ENCODE measurements at places on chromosomes 4 and X.
A peak's percentile ranks its signal among the peaks of the same experiment; 100 is the strongest.

DNA sequence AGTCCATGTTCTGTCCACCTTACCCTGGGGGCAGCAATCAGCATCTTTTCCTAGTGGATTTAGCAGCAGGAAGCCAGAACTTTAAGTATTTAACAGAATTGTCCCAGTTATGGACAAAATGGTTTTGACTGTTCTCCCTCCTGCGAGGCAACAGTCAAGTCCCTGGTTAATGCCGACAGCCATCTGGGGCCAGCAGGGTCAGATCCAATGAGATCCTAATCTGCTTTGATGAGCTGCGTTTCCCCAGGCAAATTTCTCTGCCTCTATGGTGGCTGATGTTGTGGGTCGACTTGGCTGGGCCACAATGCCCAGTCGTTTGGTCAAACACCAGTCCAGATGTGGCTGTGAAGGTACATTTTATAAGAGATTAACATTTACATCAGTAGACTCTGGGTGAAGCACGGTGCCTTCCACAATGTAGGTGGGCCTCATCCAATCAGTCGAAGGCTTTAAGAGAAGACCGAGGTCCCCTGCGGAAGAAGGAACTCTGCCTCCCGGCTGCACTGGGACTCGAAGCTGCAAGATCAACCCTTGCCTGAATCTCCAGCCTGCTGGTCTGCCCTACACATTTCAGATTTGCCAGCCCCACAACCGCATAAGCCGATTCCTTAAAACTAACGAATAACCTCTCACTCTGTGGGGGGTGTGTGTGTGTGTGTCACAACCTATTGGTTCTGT is 89.0 kb upstream of the C4orf50 start:
- no peak for DNase-seq

GRCh38 chr4:74120086-74120485 is 21.1 kb upstream of the CXCL2 start:
- no peak for DNase-seq

DNA sequence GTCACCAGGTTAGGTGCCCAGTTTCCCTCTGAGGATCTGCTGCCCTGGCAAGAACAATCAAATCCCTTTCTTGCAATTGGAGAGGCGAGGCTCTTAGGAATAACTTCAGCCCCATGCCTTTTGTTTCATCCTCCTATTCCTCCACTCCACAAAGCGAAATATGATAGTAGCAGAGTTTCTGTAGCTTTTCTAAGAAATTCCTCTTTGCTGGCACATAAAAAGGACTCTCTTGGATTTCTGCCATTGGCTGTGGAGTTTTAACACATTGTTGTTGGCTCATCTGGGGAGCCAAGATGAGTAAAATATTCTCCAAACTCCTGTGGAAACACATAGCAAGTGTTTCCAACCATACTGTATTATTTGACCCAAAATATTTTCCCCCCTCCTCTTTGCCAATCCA is 11.0 kb upstream of the ADGRG2 start:
- no peak for DNase-seq

- DNase-seq: no peak
These were observed 13.1 kb downstream of the TCEAL7 start for GRCh38 chrX:103343105-103343504.

GRCh38 chr4:2804449-2804972 is 11.6 kb downstream of the SH3BP2 start:
- no peak for DNase-seq

DNA sequence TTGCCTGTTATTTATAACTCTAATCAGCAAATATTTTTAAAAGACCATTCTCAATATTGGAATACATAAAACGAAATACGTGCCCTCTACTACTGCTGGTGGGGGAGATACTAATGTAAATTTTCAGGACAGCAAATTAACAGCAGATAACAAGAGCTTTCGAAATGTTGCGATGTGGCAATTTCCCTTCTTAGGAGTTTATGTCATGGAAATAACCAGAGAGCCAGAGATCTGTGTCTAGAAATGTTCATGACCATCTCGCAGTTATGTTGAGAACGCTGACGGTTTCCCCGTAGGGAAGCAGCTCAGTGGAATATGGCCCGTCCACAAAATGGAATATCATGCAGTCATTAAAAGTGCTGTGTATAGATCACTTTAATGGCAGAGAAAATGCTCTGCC is 238.4 kb upstream of the PSAPL1 start:
- DNase-seq: no peak

DNA sequence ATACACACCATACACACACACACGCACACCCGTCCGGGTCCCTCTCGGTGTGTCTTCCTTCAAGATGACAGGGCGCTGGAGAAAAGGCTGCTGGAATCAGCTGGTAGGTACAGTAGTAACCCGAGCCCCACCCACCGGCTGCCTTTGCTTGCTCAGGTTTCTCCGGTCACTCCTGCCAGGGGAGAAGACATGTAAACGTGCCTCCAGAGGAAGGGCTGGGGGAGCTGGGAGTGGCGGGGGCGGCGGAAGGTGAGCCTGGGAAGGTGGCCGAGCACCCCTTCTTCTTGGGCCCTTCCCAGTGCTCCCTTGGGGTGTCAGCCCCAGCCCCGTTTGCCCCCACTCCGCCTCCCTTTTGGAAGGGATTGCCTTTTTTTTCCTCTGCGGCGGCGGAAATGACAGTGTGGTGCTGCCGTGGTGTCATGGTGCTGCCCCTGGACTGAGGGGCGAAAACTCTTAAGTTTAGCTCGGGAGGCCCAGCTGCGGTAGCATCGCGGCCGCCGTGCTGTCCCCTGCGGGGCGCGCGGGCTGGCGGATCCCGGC is at the start of gene MID2:
Gene MID2 (plus strand): TSS at position 169 of the 540 bp plus-strand sequence. CDS start 561 bp downstream, outside the sequence.
- DNase-seq: peak; percentile 3

DNA sequence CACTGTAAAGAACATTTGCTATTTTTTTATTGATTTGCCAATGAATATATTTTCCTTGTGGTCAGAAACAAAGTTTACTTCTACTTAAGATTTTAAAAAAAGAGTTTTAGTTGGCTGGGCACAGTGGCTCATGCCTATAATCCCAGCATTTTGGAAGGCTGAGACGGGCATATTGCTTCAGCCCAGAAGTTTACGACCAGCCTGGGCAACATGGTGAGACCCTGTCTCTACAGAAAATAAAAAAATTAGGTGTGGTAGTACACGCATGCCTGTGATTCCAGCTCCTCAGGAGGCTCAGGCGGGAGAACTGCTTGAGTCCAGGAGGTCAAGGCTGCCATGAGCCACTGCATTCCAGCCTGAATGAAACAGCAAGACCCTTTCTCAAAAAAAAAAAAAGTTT is 36.8 kb downstream of the LRP2BP start:
- DNase-seq: no peak

GRCh38 chrX:47573341-47574075 is 8.7 kb upstream of the TIMP1 start:
- no peak for DNase-seq

GRCh38 chr4:1031956-1032795 is 20.8 kb downstream of the FGFRL1 start:
- no peak for DNase-seq

DNA sequence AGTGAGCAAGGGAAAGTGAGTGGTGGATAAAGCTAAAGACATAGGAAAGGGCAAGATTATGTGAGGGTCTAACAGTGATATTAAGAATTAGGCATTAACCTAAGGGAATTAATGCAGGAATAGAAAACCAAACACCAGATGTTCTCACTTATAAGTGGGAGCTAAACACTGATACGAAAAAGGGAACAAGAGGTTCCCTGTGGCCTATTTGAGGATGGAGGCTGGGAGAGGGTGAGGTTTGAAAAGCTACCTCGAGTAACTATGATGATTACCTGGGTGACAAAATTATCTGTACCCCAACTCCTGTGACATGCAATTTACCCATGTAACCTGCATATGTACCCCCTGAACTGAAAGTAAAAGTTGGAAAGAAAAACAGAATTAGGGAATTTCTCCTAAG is 79.0 kb downstream of the ANXA3 start:
- DNase-seq: no peak

DNA sequence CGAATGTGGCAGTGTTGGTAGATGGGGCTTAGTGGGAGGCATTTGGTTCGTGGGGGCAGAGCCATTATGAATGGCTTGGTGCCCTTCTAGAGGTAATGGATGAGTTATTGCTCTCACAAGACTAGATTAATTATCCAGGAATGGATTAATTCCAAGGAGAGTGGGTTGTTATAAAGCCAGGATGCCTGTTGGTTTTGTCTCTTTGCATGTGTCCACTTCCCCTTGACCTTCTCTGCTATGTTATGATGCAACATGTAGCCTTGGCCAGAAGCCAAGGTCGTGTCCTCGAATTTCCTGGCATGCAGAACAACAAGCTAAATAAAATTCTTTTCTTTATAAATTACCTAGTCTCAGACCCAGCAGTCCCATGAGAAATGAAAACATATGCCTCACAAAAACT is 111.2 kb upstream of the PLS3 start:
- no peak for DNase-seq

GRCh38 chr4:35559559-35560365 is 684.6 kb downstream of the ARAP2 start:
- DNase-seq: no peak

DNA sequence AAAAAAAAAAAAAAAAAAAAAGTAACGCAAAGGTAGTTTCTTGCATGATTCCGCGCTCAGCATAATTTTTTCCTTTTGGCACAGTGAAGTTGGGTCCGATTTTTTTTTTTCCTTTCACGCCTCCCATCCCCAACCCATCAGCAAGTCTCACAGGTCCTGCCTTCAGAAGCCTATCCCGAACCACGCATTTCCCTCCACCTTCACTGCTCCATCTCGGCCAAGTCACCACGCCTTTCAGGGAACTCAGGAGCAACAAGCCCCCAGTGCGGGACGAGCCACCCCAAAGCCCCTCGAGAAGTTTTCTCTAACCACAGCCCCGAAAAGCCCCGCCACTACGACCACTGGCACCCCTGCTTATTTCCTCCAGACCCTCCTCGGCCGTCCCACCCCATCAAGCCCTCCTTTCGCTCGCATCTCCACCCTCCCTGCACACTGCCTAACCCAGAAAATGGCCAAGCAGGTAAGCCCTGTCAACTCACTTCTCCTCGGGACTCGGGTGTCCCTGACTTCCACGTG is 1.0 kb downstream of the SLBP start:
- DNase-seq: no peak

GRCh38 chrX:79572566-79572965 is 205.4 kb upstream of the ITM2A start:
- DNase-seq: no peak

DNA sequence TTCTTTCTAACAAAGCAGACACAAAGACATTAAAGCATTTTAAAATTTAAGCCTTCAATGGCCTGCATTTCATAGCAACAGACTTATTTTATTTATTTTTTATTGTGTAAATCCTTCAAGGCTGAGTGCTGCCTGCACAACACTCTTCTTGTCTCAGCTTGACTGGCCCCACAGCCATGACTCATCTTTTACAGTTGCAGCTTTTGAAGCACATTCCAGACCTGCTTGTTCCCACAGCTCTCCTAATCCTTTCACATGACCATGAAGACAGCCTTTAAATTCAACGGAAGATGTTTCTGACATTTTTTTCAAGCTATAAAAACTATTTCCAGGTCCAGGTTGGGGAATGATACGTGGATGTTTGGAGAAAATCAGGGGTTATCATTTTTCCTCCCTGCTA is 276.9 kb upstream of the TACR3 start:
- no peak for DNase-seq

GRCh38 chr4:154491341-154492271 is at the start of gene DCHS2:
TSS of gene DCHS2 (minus strand) at chr4:154491799. CDS start at chr4:154491355, 444 bp downstream.
- DNase-seq: no peak

GRCh38 chrX:103201041-103201440 is 13.9 kb upstream of the BEX4 start:
- DNase-seq: no peak

- no peak for DNase-seq
These were observed 96.1 kb downstream of the NHS start for GRCh38 chrX:17471121-17471520.

GRCh38 chrX:123834116-123834515 is 25.7 kb upstream of the XIAP start:
- DNase-seq: no peak

Measured in NCI-H2107 (cell line).